ENCODE measurements at places on chromosomes 2 and 18. TPM values are rescaled to one million over a fixed set of nuclear protein-coding genes. Genes with fewer than 3 reads are reported as not detected.

DNA sequence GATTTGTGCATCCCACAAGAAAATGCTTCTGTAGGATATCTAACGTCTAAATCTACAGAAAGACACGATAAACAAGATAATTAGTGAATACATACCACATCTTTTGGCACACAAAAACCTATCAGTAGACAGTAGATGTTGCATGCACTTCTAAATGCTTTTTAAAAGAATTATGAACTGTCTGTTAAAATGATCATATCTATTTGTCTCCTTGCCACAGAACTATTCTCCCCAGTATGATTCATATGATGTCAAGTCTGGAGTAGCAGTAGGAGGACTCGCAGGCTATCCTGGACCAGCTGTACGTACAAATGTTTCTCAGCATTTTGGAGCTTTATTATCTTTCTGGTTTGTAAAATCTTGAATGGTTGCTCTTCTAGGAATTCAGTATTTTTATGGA, 12.7 kb downstream of the COL3A1 start:
- DNase-seq = no peak

DNA sequence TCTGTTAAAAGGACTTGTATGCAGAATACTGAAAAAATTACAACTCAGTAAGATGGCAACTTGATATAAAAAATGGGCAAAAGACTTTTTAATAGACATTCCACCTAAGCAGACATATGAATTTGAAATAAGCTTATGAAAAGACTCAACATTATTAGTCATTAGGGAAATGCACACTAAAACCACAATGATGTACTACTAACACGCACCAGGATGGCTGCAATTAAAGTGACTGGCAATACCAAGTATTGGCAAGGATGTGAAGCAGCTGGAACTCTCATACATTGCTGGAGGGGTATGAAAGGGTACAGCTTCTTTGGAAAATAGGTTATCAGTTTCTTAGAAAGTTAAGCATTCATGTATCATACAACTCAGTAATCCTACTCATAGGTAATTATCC, 3.2 kb upstream of the ENOSF1 start:
- DNase-seq = no peak

GRCh38 chr2:9145109-9145751, 61.4 kb upstream of the ASAP2 start:
- no peak for DNase-seq

DNA sequence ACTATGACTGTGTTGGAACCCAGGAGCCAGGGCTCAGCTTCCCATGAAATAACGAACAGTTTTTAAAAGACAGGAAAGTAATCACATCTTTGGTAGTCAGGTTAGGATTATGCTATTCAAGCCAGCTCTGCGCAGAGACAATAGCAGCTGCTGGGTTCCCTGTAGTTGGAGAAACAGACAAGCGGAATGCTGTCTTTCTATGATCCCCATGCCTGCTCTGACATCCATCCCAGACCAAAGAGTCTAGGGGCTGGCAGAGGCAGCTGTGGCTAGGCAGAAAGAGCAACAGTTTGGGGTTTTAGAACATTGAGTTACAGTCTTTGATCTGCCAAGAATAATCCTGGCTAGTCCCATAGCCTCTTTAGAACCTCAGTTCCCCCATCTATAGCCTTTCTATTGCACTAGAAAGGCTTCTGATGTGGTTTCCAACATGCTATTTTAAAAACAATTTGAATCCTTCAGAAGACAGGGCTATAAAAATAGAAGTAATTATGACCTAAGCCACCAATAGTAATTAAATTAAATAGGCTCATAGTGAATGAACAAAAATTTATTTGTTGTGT, 146.8 kb downstream of the MTX2 start:
- no peak for DNase-seq

- DNase-seq = no peak
Observed at GRCh38 chr2:39024833-39025232, 96.0 kb downstream of the SOS1 start.

DNA sequence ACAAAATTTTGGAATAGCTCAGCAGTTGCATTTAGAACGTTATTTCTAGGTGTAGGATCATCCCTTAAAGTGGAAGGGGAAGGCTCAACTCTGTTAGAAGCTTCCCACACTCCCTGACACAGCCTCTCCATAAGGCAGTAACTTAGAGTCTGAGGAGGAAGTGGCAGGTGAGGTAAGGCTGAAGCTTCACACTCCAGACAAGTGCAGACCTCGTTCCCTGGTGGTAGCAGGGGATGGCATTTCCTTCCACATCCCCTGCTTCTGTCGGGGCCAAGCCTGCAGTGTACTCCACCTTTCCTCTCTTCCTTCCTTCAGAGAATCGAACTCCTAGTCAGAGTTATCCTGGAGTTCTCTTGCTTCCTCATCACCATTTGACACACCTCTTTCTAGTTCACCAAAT, 224.7 kb downstream of the CYRIA start:
- no peak for DNase-seq

DNA sequence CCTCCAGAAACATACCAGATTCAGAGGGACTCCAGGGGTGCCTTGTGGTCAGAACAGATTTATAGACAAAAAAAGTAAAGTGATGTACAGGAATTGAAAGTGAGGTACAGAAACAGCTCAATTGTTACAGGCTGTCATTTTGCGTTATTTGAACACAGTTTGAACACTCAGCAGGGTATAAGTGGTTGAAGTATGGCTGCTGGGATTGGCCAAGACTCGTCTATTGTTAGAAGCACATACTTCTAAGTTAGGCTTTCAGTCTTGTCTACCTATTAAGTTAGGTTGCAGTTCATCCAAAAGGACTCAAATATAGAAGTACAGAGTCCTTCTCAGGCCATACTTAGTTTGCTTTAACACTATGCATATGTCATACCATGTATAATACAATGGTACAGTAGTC, 21.0 kb upstream of the GRB14 start:
- DNase-seq = no peak

GRCh38 chr2:223692191-223692947, 90.2 kb upstream of the SCG2 start:
- DNase-seq = no peak

DNA sequence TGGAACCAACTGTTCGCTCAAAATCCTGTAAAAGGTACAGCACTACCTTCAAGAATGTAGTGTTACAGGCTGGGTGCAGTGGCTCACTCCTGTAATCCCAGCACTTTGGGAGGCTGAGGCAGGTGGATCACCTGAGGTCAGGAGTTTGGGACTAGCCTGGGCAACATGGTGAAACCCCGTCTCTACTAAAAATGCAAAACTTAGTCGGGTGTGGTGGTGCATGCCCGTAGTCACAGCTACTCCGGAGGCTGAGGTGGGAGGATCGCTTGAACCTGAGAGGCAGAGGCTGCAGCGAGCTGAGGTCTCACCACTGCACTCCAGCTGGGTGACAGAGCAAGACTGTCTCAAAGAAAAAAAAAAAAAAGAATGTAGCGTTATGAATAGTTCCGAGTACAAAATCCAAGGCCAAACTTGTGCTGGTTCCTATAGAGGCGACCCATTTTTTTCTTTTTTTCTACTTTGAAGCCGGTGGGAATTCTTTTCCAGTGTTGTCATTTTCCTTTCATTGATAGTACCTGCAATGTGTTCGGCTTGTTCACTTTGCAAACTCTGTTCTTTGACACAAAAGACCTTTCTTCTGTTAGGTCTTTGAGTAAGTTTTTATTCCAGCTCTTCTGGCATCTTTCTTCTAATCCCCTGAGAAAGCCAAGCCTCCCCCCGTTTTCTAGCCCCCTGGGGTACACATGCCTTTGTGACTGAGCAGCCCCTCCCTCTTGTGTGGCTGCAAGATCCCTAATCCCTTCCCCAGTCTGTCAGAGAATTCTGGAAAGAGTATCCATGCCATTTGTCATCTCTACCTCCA, 25.1 kb downstream of the INPP5D start:
- DNase-seq = no peak

- DNase-seq = no peak
Observed at GRCh38 chr2:15009681-15010080, 377.2 kb downstream of the LRATD1 start.

- no peak for DNase-seq
Observed at GRCh38 chr2:50547521-50547920, 484.4 kb downstream of the NRXN1 start.

- DNase-seq = no peak
Observed at GRCh38 chr2:136136931-136137330, 19.0 kb upstream of the CXCR4 start.

GRCh38 chr2:9124231-9124741, 82.3 kb upstream of the ASAP2 start:
- no peak for DNase-seq

DNA sequence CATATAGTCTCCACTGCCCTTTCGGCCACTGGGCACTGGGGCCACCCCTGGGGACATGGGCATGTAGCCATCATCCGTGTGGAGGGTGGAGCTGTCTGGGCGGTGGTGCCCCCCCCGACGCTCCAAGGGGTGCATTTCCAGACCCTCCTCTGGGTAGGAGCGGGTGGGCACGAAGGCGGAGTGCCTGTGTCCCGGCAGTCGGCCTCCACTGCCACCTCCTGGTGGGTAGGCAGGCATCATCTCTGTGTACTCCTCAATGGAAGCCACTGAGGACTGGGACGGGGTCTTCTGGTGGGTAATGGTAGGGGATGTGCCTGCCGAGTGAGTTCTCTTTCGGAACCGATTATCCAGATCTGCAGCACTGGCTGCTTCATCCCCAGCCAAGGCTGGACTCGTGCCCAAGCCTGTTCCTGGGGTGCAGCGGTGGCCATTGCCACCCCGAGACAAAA, 2.8 kb downstream of the IRS1 start:
- DNase-seq = peak; percentile 68

GRCh38 chr2:98242003-98242402, 104.3 kb upstream of the CNGA3 start:
- DNase-seq = no peak

GRCh38 chr2:224263571-224264043, 138.3 kb downstream of the FAM124B start:
- no peak for DNase-seq

GRCh38 chr2:102056079-102056581, 64.4 kb downstream of the IL1R2 start:
- no peak for DNase-seq

DNA sequence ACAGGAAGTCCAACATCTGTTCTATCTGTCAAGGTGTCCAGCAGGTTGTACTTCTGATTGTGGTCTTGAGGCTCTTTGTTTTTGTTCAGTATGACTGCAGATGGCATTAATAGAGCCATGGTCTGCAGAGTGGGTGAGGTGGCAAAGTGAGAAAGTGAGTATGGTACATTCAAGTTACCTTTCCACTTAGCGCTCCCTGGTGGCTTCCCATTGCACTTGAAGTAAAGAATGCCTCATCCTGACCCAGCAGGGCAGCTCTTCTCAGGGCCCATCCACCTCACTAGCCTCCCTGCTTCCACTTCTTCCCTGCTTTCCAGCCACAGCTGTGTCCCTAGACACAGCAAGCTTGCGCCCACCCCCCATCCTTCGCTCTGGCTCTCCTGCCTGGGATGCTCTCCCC, 148.0 kb upstream of the ALPP start:
- DNase-seq = no peak

DNA sequence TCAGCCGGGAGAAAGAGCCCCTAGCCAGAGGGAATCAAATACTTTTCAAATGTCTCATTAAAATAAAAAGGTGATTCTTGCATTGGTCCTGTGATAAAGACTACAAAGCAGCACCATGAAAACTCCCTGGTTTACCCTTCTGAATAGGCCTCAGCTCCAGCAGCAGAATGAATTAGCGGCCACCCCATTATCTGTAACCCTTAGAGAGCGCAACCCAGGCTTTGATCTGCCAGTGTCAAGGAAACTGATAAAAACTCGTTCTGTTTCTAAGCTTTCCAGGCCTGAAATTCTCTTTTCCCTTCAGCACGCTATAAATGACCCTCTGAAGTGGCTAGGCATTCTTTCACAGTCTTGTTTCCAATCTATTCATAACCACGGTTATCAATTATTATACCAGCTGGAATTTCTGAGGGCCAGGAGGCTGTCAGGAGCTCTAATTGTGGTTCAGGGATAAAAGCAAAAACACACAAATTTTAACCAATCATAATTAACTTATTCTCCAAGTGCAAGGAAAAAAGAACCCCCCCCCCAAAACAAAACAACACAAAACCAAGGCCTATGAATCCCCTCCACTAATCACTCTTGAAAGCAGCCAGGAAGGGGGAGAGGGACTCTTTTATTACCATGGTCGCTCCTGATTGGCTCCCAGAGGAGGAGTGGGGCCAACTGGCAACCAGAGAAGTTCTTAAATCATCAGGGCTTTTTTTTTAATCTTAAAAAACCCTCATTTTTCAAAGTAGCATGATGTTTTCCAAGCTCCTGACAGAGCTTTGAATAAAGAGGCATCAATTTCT, 258.9 kb downstream of the CYRIA start:
- no peak for DNase-seq

DNA sequence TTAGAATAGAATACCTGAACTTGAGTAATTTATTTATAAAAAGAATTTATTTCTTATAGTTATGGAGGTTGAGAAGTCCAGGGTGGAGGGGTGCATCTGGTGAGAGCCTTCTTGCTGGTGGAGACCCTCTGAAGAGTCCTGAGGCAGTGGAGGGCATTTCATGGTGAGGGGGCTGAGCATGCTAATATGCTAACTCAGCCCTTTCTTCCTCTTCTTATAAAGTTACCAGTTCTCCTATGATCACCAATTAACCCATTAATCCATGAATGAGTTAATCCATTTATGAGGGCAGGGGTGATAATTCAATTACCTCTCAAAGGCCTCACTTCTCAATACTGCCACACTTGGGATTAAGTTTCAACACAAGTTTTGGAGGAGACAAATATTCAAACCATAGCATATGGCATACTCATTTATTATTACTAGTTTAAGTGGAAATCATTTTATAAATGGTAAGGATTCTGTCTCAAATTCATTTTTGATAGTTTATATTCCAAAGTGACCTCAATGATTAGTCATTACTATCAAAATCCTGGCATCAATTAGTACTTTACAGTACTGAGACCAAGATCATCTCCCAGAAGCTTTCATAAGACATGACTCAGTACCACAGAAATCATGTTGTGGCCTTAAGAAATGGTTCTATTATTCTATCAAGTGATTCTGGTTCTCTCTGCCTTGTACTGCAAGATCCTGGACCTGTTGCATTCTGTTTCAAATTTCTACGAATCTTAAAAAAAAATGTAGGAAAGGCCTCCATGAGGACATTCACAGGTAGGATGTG, 5.5 kb downstream of the ZNF396 start:
- DNase-seq = no peak

- DNase-seq = no peak
Observed at GRCh38 chr2:66442516-66443185, 7.7 kb downstream of the MEIS1 start.

DNA sequence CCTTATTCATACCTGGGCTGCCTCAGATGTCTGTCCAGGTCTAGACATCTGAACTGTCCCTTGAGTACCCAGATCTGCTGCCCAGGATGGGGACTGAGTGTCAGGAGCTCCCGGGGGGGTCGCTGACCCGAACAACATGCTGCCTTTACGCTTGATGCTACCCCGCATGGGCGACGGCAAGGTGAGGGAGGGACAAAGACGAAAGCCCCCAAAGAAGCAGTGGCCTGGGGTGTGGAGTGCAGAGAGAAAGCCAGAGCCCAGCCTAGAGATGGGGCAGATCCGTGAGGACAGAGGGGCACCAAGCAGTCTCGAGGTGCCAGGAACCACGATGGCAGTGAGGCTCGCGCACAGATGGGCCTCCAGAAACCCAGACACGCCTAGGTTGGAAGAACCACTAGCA, 234.7 kb downstream of the ATAD2B start:
- no peak for DNase-seq

The TNS1 gene
- 783 TPM for total RNA-seq

The POTEC gene
- not detected for total RNA-seq

The HSBP1L1 gene
- total RNA-seq = 14.5 TPM

The FHOD3 gene
- total RNA-seq = 347 TPM

The NXPH2 gene
- not detected for total RNA-seq

The CMPK2 gene
- total RNA-seq = 3.9 TPM

The CFAP221 gene
- 0.79 TPM for total RNA-seq

The DNAJC5G gene
- total RNA-seq = 2.1 TPM

The C2orf15 gene
- total RNA-seq = 0.30 TPM

The SCTR gene
- total RNA-seq = 1.0 TPM

The MC5R gene
- total RNA-seq = not detected

Measured in left ventricle myocardium superior (tissue), 1 donor.